ENCODE measurements at places on chromosomes 13 and 19. TPM values are rescaled to one million over a fixed set of nuclear protein-coding genes. Genes with fewer than 3 reads are reported as not detected.
A peak's percentile ranks its signal among the peaks of the same experiment; 100 is the strongest.

DNA sequence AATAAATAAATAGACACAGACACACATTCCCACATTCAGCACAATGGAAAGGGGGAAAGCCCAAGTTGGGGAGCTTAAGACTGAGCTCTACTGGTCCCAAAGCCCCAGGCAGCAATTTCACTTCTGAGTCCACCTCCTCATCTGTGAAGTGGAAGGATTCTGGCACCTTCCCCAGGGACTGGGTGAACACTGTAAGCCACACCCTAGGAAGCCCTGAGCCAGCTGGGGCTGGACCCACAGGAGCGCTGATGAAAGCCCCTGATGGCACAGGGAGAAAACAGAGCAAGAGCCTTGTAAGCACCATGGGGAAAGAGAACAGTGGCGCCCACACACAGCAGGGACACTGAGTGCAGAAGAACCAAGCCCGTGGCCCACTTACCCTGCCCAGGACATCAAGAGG, 37.8 kb downstream of the EPS15L1 start:
- H3K36me3 ChIP-seq = peaks cover 9% of the 10 kb centered on the region
- H3K4me1 ChIP-seq = peaks cover 14% of the 10 kb centered on the region

- H3K27ac ChIP-seq = no peak overlapping the region
- H3K36me3 ChIP-seq = peaks cover 3% of the 10 kb centered on the region
- DNase-seq = no peak
- H3K27me3 ChIP-seq = no peaks in the 10 kb centered on the region
- H3K4me3 ChIP-seq = no peak overlapping the region
Measured at GRCh38 chr13:41563341-41563983, 106.1 kb downstream of the RGCC start.

GRCh38 chr19:18496167-18496979, 25.5 kb downstream of the ELL start:
- DNase-seq = peak; percentile 63
- H3K4me1 ChIP-seq = peaks cover 65% of the 10 kb centered on the region
- H3K36me3 ChIP-seq = no peaks in the 10 kb centered on the region
- peak overlapping the region; percentile 98 for H3K27ac ChIP-seq
- peak overlapping the region; percentile 85 for H3K4me3 ChIP-seq
- no peaks in the 10 kb centered on the region for H3K27me3 ChIP-seq

GRCh38 chr13:51912511-51913225, 50.9 kb downstream of the CCDC70 start:
- peaks cover 16% of the 10 kb centered on the region for H3K27me3 ChIP-seq
- DNase-seq = no peak
- no peak overlapping the region for H3K27ac ChIP-seq

DNA sequence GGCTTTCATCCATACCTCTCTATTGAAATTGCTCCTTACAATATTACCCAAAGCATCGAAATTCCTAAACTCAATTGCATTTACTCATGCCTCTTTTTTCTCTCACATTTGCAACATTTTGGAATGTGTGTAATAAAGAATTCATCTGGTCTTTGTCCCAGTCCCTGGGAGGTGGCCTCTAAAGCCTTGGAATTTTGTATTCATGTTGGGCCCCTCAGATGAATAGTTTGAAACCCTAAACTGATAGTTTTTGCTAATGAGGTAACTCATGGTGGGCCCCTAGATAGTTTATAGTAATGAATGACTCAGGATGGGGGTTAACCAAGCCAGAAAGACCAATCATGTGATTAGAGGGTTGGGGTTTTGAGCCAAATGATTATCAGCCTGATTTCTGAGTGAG, 490.4 kb downstream of the DIAPH3 start:
- no peaks in the 10 kb centered on the region for H3K36me3 ChIP-seq
- DNase-seq = no peak
- no peak overlapping the region for H3K4me3 ChIP-seq
- H3K27me3 ChIP-seq = no peaks in the 10 kb centered on the region
- no peak overlapping the region for H3K27ac ChIP-seq
- H3K4me1 ChIP-seq = peaks cover 6% of the 10 kb centered on the region

- peaks cover 29% of the 10 kb centered on the region for H3K27me3 ChIP-seq
- peaks cover 5% of the 10 kb centered on the region for H3K4me1 ChIP-seq
- no peak for DNase-seq
- no peaks in the 10 kb centered on the region for H3K36me3 ChIP-seq
Measured at GRCh38 chr13:52599848-52600603, 42.2 kb upstream of the HNRNPA1L2 start.

DNA sequence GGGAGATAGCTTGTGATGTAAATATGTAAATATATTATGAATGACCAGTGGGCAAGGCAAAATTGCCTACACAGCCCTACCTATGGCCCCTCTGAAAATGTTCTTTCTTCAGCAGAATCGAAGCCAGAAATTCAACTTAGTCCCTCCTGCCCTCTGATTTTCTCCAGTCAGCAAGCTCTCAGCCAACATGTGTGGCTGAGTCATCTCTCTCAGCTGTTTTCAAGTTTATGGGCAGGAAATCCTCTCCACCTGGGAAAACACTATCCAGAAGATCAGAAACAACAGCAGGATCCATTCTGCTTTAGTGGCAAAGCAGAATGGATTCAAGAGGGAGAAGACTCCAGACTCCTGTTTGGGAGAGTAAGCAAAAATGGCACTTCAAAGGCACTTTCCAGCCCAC, 8.9 kb upstream of the ZNF527 start:
- no peaks in the 10 kb centered on the region for H3K27me3 ChIP-seq
- no peak overlapping the region for H3K27ac ChIP-seq
- no peak for DNase-seq
- H3K4me3 ChIP-seq = no peak overlapping the region
- H3K36me3 ChIP-seq = peaks cover 8% of the 10 kb centered on the region

DNA sequence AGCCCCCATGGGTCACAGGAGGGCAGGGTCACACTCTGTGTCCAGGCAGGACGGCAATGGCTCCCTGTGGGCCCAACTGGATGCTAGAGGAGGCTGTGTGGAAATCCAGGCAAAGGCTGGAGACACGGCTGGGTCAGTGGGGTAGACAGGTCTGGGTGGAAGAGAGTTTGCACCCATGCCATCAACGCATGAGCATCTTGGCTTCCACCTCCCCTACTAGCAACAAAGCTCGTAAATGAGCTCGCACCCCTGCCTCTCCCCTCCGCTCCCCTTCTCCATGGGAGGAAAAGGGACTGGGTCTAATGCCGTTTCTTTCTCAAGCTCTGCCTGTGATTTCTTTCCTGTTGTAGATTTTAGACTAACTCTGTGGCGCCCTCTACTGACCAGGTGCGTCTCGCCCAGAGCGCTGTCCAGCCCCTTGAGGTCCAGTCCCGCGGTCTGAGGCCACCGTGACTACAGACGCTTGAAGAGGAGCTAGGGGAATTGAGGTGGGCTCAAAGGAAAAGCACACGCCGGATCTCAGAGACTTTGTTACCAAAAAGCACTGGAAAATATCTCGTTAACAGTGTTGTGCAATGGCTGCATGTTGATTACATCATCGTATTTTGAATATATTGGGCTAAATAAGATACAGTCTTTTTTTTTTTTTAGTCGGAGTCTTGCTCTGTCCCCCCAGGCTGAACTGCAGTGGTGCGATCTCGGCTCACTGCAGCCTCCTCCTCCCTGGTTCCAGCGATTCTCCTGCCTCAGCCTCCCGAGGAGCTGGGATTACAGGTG, 50.7 kb upstream of the USP29 start:
- H3K27ac ChIP-seq = no peak overlapping the region
- H3K4me1 ChIP-seq = no peaks in the 10 kb centered on the region
- no peaks in the 10 kb centered on the region for H3K36me3 ChIP-seq
- H3K27me3 ChIP-seq = no peaks in the 10 kb centered on the region
- H3K4me3 ChIP-seq = no peak overlapping the region

DNA sequence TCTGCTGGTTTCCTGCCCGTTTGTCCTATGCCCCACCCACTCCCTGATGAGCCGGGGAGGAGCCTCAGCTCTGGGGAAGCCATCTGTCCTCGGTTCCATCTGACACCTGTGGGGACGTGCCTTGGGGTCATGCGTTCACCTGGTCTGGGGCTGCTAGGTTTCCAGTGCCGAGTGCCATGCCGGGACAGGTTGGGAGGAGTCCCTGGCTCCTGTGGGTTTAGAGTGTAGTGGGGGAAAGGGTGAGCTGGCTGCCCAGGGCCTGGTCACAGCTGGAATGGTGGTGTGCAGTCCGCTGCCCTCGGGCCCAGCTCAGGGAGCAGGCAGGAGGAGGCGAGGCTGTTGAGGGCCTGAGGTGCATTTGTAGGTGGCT, 2.5 kb downstream of the KDM4B start:
- H3K27ac ChIP-seq = peak overlapping the region; percentile 91
- no peak for DNase-seq
- no peaks in the 10 kb centered on the region for H3K27me3 ChIP-seq
- no peaks in the 10 kb centered on the region for H3K36me3 ChIP-seq
- H3K4me3 ChIP-seq = peak overlapping the region; percentile 94
- H3K4me1 ChIP-seq = peaks cover 33% of the 10 kb centered on the region

DNA sequence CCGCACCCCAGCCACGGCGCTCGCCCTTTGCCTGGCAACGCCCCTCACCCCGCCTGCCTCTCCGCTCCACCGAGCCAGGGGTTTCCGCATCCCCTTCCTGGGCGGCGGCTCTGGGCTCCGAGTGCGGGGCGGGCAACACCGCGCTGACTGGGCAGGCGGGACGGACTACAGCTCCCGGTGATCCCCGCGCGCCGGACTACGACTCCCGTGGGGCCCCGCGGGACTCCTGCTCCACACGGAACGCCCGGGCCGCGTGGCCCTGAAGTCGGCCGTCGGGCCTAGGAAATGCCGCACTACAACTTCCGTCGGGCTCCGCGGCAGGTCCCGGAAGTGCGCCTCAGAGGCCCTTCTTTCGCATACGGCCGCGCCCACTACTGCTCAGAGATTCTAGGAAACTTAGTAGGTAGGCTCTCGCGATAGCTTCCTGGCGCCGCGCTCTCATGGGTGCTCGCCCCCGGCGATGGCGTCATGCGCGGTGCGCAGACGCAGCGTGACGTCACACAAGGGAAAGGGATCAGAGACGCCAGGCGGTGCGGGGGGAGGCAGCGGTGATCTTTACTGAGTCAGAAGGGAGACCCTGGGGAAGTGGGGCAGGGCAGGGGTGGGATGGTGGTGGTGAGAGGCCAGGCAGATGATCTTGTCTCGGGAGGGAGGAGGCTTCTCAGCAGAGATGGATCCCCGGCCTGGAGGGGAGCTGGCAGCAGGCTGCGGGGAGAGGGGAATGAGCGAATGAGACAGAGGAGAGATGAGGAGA, at the start of gene JOSD2:
TSS of gene JOSD2 (minus strand) at position 123 of the 754 bp plus-strand sequence. CDS start 760 bp downstream, outside the sequence.
- DNase-seq = peak; percentile 96
- H3K4me3 ChIP-seq = peak within 1 kb of the TSS; percentile 80
- H3K27ac ChIP-seq = peak within 1 kb of the TSS; percentile 76
- H3K27me3 ChIP-seq = no peaks in the 10 kb centered on the region

DNA sequence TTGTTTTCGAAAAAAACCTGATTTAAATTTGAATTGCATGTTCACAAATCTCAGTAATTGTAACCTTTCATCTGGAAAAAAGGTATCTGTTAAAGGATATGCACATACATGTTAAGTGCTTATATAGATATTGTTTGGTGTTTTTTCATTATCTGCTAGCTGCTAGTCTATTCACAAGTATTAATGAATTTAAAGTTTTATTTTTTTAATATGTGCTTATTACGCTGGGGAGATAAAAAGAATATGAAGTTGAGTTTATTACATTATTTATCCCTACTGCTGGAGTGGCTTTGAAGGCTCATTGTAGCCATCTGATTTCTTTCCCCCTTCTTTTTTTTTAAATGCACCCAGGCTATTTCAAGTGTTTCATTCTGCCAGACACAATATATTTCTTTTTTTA, 3.9 kb upstream of the MAB21L1 start:
- H3K27me3 ChIP-seq = peaks cover 37% of the 10 kb centered on the region
- no peak for DNase-seq
- no peak overlapping the region for H3K27ac ChIP-seq
- H3K4me3 ChIP-seq = no peak overlapping the region
- peaks cover 16% of the 10 kb centered on the region for H3K4me1 ChIP-seq

GRCh38 chr13:97548138-97548537, 114.2 kb downstream of the RAP2A start:
- H3K27me3 ChIP-seq = peaks cover 16% of the 10 kb centered on the region
- H3K36me3 ChIP-seq = no peaks in the 10 kb centered on the region
- DNase-seq = no peak
- H3K4me1 ChIP-seq = peaks cover 3% of the 10 kb centered on the region

- no peak overlapping the region for H3K4me3 ChIP-seq
- DNase-seq = no peak
- H3K4me1 ChIP-seq = no peaks in the 10 kb centered on the region
- peaks cover 21% of the 10 kb centered on the region for H3K27me3 ChIP-seq
Measured at GRCh38 chr13:31629085-31629780, 110.1 kb upstream of the RXFP2 start.

DNA sequence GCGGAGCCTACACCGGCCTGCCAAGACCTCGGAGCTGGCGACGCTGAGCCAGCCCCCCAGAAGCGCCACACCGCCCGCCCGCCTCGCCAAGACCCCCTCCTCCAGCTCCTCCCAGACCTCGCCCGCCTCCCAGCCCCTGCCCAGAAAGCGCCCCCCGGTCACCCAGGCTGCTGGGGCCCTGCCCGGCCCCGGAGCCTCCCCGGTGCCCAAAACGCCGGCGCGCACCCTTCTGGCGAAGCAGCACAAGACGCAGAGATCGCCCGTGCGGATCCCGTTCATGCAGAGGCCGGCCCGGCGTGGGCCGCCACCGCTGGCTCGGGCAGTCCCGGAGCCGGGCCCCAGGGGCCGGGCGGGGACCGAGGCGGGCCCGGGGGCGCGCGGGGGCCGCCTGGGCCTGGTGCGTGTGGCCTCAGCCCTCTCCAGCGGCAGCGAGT, 10.2 kb downstream of the C19orf25 start:
- no peak for DNase-seq
- peak overlapping the region; percentile 61 for H3K4me3 ChIP-seq
- H3K36me3 ChIP-seq = no peaks in the 10 kb centered on the region
- H3K4me1 ChIP-seq = peaks cover 7% of the 10 kb centered on the region
- no peak overlapping the region for H3K27ac ChIP-seq

DNA sequence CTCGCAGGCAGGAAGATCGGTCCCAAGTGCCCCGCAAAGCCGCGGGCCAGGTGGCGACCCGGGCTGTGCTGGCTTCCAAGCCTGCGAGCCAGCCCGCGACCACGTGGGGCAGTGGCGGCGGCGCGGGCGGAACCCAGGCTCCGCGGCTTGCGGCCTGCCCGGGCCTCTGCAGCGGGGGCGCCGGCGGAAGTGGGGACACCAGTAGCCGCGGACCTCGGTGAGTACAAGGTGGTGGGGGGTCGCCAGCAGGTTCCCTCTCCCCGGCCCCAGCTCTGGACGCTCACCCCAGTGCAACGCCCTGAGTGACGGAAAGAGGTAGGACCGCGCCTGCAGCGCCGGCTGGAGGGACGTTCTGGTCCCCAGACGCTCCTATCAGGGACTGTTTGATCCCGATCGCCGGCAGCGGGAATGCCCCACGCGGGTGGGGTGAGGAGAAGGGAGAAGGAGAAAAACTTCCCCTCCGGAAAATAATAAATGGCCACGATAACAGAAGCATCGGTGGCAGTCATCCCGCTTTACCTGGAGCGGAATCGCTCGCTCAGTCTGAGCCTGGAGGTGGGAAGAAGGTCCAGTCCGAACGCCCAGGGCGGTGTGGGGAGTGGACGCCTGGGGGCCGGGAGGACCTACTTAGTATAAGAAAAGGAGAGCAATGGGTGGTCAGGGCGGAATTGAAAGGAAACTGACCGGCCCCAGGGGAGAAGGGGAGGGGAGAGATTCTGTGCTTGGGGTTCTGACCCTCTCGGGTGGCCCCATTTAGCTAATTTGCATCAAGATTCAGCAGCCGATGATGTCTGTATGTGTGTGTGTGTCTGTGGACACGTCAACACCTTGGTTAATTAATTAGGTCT, at the start of gene GEMIN7:
TSS of gene GEMIN7 (plus strand) at position 198 of the 848 bp plus-strand sequence. CDS start 10,855 bp downstream, outside the sequence.
- H3K27ac ChIP-seq = peak within 1 kb of the TSS; percentile 97
- no peaks in the 10 kb centered on the region for H3K27me3 ChIP-seq
- peak within 1 kb of the TSS; percentile 95 for H3K4me3 ChIP-seq
- peaks cover 6% of the 10 kb centered on the region for H3K36me3 ChIP-seq
- H3K4me1 ChIP-seq = peaks cover 29% of the 10 kb centered on the region
- peak; percentile 63 for DNase-seq

The GRIN2D gene
- total RNA-seq = 0.17 TPM

The KLK2 gene
- total RNA-seq = not detected

The SPTBN4 gene
- 0.21 TPM for total RNA-seq

The LILRA6 gene
- 0.91 TPM for total RNA-seq

The CAMSAP3 gene
- total RNA-seq = 0.44 TPM

The LILRB3 gene
- total RNA-seq = 5.2 TPM

The RETN gene
- total RNA-seq = not detected
